T47D (cell line): ENCODE measurements at places on chromosomes 11 and 22.

DNA sequence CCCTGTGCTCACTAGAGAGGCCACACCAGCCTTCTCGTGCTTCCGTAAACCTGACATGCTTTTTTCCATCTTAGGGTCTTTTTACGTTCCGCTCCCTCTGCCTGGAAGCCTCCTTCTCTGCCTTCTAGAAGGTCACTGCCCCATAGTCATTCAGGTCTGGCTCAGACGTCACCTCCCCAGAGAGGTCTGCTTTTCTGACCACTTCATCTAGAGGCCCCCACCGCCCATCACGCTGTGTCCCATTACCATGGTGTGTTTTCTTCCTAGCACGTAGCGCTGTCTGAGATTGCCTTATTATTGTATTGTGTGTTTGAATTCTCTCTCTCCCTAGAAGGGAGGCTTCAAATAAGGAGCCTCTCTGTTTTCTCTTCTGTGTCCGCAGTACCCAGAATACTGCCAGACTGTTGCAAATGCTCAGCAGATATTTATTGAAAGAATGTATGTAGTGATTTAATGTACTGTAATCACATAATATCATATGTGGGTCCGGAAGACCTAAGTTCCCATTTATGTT, 10.0 kb downstream of the TAB1 start:
- no peak for DNase-seq

DNA sequence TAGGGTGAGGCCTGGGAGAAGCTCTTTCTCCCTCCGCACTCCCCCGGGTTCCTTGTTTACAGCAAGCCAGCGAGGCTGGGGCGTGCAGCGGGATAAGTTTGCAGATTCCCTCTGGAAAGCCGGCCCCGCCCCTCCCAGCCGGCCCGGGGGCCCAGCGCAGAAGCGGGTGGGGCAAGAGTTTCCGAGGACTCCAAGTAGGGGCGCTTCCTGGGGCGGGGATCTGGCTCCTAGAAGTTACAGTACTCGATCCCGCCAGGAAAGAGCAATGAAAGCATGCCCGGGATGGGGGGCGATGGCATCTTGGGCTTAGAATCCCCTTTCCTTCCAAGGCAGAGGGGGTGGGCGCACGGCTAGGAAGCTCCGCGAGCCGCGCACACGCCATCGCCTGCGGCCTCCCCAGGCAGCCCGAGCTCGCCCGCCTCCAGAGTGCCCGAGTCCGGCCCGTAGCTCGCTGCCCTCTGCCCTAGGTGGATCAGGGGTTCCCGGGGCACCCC, 385 bp downstream of the TST start:
- DNase-seq, result no peak

DNA sequence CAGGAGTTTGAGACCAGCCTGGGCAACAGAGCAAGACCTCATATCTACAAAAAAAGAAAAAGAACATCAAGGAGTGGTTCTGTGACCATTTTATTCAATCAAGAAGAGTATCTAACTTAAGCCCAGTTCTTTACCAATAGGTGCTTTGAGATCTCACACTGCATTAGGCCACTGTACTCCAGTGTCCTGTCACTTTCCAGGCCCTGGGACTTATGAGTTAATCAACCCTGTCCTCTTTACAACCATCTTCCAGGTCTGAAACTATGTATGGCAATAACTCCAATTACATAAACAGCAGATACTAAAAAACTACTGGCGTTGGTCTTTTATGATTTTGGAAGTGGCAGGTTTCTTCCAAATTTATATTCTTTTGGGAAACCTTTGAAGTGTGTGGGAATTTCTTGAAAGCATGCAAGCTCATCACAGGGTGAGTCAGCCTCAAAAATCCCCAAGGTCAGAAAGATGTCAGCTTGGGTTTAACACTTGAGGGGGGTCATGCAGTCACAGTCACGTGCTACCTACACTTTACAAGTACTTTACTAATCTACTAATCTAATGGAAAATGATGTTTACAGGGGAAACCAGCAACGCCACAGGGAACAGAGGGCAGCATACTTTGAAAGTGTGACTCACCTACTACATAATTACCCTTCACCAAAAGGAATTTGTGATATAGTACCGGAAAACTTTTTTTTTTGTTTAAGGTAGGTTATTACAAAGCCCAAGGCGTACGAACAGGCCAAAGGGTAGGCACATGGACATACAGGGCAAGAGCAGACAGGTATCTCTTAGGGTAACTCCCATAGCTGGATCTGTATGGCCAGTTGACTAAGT, 15.6 kb downstream of the PISD start:
- DNase-seq, result no peak

GRCh38 chr11:68379206-68379605, 66.8 kb downstream of the LRP5 start:
- DNase-seq, result no peak

DNA sequence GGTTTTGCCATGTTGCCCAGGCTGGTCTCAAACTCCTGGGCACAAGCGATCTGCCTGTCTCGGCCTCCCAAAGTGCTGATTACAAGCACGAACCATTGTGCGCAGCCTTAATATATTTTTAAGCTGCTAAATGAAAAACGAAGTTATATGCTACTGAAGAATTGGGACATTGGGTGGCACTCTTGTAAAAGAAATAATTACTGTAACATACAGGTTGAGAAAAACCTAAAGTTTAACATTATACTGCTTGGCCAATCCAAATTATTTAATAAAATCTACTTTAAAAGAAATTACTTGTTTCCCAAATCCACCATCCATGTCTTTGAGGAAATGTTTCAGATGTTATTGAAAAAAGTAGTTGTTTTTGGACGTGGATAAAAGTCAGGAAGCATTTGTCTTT, 37.9 kb upstream of the ARHGAP32 start:
- DNase-seq, result peak; percentile 56

DNA sequence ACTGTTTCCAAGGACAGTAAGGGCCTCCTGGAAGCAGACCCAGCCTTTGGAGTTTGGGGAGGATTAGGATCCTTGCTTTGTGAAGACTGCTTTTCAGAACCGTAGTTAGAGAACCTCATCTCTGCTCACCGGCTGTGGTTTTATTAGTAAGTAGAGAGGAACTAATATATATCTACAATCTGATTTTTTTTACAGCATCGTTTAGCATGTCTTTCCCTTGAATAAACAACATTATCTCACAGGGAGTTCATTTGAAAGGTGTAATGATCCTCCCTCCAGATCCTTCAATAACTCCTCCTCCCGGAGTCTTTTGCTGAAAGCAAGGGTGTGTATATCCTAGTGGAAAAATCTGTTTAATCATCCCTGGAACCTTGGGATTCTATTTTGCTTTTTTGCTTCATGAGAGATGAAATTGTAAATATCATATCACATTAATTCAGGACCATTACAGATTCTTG, 132.7 kb downstream of the DBX1 start:
- no peak for DNase-seq

GRCh38 chr11:106133529-106133928, 56.1 kb downstream of the AASDHPPT start:
- no peak for DNase-seq

GRCh38 chr11:101721270-101721669, 137.5 kb upstream of the TRPC6 start:
- no peak for DNase-seq

DNA sequence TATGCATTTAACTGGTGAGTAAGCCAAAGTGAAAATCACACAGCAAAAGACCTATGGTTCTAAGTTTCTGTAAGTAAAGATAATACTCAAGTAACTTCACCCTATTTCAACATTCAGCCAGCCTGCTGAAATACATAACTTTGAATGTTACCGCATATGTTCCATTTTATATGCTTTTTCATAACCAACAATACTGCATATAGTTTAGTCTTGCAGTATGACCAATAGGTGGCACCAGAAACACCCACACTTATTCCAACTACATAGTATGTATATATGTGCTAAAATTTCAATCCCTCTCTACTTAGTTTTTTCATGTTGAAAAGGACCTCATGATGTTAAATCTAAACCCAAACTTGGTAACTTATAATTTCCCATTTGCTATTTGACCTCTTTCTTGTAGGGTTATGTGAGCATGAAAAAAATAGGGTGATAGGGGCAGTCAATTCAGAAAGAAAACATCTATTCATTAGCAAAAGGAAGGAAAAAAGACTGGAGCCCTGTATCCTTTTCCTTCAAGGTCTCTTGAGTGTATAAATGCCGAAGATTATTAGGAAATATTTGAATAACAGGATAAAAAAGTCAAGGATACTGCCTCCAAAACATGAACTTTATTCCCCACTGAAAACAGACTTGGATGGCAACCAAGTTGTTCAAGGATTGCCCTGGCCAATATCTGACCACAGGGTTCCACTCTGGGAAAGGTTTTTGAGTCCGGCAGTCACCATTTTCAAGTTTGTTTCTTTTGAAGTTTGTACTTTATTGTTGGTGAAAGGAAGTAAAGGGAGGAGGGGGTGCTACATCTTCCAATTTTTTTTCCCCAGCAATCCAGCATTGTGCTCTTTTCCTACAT, 23.8 kb upstream of the FZD4 start:
- DNase-seq, result peak; percentile 74

- DNase-seq, result no peak
Observed at GRCh38 chr11:1763336-1763795, 361 bp downstream of the CTSD start.

GRCh38 chr11:73292525-73292894, 15.6 kb upstream of the ARHGEF17 start:
- DNase-seq, result no peak
